Stimulated activated CD4-positive, alpha-beta T cell treated with anti-CD3 and anti-CD28 coated beads, TNF-alpha, amount 100 ng/mL, for 4 hours (primary cell): ENCODE measurements at places on chromosomes 7 and 10.

DNA sequence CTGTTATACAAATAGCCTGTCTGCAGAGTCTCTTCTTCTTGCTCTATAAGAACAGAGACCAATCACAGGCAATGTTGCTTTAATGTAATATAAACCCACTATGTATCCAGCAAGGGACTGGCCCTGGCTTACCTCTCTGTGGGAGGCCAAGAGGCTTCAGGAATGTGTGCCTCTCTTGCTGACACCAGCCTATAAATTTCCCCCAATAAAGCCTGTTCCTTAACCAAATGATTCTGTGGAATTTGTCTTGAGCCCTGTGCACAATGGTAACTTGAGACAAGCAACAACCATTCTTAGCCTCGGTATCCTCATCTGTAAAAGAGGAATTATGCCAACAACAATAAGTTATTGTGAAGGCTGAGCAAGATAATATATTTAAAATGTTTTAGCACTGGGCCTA lies 563.7 kb downstream of the GRM8 start:
- DNase-seq, result no peak

DNA sequence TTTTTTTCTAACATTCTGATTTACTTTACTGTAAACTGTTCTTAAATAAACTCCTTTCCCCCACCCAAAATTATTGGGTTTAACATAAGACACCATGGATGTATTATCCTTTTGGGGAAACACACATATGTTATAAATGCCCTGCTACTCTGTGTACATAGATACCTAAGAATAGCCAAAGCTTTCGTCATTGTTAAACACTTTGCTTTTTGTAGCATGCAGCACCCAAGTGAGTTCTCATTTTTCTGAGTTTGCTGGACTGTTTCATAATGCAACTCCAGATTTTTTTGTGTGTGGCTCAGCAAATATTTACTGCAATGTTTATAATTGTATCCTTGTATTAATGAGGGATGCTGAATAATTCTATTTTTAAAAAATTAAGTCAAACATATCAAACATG lies 86.9 kb downstream of the VTI1A start:
- no peak for DNase-seq

DNA sequence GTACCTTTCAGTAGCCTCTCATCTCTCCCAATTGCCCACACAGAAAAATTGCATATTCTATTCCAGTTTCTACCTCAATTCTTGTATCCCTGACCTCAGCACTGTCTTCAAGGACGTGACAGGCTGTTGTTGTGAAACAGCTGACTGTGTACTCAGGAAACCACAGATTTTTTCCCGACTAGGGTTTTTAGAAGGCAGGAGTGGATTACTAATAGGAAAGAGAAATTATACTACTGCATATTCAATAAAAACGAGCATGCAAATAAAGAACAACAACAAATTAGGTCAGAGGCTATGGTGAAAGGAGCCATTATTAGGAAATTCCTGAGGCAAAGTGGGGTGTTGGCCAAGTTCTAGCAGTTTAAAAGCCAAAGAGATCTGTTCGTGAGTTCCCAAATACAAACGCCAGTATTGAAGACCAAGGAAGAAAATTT lies 93.4 kb downstream of the DOCK4 start:
- DNase-seq, result no peak

DNA sequence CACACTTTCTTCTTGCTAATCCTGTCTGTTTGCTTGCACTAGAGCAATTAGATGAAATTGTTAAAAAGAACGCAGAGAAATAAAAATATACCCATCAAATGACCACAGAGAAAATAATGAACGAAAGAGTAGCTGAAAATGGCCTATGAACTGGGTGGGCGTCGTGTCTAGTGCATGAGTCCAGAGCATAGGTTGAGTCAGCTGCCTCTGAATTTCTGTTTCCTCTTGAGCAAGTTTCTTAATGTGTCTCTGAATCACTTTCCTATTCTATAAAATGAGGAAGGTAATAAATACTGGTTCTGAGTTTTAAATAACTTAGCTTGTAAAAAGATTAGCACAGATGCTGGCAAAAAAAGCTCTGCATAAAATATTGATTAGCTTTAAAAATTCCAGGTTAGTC lies 75.0 kb downstream of the POM121L12 start:
- DNase-seq, result no peak
